Kasumi-1 (cell line): ENCODE measurements at places on chromosomes 6 and 20.

- DNase-seq, result peak; percentile 29
These were observed 963.3 kb downstream of the KIF16B start for GRCh38 chr20:15609921-15610320.

DNA sequence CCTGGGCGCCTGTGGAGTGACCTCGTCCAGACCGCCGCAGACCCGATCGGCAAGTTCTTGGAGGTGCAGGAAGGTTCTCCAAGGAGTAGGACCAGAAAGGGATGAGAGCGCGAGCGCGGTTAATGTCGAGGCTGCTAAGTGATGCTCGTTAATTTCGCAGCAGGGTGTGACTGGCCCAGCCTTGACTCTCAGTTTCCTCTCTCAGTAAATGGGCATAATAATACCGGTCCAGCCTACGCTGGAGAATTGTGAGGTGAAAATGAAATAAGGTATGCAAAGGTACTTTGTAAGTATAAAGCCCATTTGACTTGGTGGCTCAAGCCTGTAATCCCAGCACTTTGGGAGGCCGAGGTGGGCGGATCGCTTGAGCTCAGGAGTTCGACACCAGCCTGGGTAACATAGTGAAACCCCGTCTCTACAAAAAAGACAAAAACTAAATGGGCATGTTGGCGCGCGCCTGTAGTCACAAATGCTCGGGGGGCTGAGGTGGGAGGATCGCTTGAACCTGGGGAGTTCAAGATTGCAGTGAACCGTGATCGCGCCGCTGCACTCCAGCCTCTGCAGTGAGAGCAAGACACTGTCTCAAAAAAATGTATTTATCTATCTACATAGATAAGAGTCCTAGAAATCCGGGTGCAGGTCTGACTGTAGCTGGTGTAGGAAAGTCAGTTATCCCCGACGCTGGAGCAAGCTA, 634 bp upstream of the BTBD9 start:
- no peak for DNase-seq

GRCh38 chr6:96789871-96790270, 47.4 kb downstream of the GPR63 start:
- DNase-seq, result no peak

- DNase-seq, result no peak
These were observed 15.0 kb downstream of the FOXA2 start for GRCh38 chr20:22569353-22569752.

DNA sequence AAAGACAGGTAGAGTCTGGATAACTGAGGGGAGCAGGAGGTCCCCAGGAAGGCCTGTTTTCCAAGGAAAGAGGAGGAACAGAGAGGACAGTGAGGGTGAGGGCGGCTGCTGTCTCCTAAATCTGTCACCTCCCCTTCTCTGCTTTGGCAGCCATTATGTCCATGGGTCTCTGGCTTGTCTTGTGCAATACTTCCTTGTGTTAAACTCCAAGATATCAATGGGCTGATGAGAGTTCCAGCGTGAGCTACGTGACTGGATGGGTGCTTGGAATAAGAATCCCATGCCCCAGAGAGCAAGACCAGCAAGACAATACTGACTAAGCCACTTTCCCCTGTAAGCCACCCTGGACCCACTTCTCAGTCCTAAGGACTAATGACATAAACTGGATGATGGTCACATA, 26.3 kb upstream of the DNAAF9 start:
- DNase-seq, result no peak

DNA sequence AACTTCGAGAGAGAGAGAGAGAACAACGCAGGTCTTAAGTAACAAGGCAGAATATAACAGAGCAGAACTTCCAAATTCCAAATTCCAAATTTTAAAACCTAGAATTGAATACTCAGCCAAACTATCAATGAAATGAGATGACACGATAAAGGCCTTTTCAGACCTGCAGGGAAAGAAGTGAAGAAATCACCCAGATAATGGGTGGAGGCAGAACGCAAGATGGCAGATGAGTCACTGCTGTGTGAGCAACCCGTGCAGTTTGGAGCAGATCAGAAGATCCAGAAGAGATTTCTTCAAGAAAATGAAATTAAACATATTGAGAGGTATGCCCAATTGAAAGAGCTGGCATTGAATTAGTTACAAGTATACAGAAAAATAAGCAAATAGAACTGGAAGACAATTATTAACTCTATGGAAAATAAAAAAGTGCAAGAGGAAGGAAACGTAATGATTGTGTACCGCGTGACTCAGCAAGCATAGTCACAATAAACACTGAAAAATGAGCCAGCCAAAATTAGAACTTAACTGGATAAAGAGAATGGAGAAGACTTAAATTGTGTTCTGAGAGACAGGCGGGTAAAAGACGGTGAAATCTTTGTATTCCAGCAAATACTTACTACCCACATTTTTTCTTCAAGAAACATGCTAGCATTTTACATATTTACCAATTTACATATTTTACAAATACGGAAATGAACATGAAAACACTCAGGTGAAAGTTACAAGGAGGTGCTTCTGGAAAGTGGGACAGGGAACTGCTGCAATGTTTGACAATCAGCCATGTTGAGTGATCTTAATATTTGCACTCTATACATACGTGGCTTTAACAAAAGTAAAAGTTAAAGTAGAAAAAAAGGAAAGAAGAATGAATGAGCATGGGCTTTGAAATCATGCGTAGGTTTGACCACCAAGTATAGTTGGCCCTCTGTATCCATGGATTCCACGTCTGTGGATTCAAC, 87.9 kb upstream of the CDYL start:
- DNase-seq, result no peak

GRCh38 chr20:35263532-35264341, 14.2 kb downstream of the MMP24OS start:
- DNase-seq, result no peak

DNA sequence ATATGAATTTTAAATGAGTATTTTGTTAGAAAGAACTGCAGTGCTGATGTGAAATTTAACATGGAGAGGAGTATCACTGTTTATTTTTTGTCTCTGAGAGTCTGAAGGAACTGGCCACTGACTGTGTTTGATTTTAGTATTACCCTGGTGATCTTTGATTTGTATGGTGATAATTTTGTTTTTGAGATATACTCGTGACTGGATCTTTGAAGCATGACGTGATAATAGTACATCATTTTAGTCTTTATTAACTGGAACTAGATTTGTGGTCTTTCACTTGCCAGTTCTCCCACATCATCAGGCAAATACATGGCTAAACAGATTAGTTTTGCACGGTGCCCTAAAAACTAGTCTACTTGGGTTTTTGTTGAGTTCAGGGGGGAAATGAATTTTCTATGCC, 55.5 kb downstream of the ARID1B start:
- DNase-seq, result no peak

DNA sequence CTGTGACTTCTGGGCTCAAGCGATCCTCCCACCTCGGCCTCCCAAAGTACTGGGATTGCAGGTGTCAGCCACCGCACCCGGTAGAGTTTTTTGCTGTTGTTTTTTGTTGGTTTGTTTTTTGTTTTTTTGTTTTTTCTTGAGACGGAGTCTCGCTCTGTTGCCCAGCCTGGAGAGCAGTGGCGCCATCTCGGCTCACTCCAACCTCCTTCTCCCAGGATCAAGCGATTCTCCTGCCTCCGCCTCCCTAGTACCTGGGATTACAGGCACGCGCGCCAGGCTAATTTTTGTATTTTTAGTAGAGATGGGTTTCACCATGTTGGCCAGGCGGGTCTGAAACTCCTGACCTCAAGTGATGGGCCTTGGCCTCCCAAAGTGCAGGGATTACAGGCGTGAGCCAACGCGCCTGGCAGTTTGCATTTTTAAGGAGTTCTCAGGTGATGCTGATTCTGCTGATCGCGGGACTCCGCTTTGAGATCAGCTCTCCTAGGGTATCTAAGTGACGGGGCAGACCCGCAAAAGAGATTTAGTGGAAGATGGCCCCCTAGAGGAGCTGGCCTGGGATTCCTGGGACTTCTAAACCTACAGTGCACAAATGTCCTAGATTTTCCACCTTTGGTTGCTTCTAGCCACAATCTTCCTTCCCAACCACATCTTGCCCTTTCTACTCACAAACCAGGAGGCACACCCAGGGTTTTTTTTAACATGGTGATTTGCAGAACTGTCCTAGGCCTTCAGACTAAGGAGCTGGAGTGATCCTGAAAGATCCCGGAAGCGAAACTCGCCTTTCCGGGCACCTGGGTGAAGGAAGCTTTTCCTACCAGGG, 45.2 kb downstream of the DPPA5 start:
- peak; percentile 38 for DNase-seq

GRCh38 chr20:3224681-3225421, 14.1 kb downstream of the SLC4A11 start:
- DNase-seq, result no peak

DNA sequence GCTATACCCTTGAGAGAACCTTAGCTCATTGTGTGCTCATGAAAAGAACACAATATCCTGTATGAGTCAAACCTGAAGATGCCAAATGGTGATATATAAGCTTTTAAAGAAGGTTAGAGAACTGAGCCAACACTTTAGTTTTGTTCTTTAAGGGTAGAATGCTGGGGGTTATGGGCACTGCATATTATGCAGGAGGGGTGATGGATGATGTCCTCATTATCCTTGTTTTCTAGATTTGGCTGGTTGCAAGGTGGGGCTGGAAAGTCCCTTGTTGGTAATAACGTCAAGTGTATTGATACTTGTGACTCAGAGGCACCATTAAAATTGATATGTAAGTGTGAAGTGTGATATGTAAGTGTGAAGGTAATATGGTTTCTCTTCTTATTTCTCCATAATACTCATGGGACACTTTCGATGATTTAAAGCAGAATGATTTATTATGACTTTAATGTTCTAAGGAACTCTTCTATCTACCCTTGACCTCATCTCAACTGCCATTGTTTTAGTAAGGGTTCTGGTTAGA, 113.7 kb upstream of the DTNBP1 start:
- DNase-seq, result no peak

GRCh38 chr20:3174442-3175261, 1.3 kb upstream of the LZTS3 start:
- no peak for DNase-seq

GRCh38 chr6:34490390-34491090, 24.7 kb downstream of the PACSIN1 start:
- no peak for DNase-seq

GRCh38 chr6:109381061-109381746, 1.1 kb downstream of the CD164 start:
- peak; percentile 40 for DNase-seq

DNA sequence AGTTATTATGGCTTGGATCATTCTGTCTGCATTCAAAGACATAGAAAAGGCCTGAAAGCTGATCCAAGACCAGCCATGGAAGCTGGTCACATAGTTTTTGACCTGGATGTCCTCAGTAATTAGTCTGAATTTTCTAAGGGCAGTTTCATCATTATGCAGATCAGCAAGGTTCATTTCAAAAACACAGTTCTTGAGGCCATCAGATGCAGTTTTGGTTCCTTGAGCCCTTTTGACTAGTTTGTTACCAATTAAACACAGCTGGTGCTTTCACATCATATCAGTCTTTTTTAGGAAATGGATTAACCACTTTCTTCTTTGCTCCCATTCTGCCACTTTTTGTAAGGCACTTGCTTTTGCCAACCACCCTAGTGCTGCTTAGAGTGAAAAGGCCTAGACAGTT, 129.4 kb downstream of the NCOA3 start:
- no peak for DNase-seq

DNA sequence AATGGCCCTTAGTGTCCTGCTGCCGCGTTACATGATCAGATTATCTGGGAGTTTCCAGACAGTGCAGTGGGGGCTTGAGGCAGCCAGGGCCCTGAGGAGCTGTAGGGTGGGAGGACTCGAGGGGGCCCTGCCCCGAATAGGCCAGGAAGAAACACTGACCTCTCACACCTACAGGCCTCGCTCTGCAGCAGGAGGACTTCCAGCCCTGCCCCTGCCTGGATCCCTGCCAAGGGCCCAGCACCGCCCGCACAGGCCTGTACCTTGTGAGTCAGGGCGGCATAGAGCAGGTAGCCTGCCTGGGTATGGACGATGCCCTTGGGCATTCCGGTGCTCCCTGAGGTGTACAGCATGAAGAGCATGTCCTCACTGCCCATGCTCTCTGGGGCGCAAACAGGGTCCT, 30.1 kb upstream of the APMAP start:
- no peak for DNase-seq

DNA sequence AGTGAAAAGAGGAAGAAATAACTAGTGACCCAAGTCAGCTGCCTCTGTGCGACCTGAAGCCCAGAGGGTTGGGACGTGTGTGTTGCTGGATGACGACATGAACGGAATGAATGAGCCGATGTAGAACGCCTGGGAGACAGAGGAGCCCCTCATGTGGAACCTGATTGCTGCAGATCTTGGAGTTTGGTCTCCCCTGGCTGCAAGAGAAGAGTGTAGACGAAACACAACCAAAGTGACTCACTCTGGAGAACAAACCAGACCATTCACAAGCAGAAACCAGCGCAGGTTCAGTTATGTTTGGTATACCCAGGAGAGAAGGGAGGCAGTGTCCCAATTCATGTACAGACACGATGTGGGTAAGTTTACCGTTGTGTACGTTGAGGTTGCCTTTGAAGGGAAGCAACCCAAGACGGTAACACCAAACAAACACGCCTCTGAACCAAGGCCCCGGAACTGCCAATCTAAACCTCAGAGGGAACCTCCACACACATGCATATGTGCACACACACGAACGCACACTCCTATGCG, 265.9 kb downstream of the BMP7 start:
- DNase-seq, result no peak

DNA sequence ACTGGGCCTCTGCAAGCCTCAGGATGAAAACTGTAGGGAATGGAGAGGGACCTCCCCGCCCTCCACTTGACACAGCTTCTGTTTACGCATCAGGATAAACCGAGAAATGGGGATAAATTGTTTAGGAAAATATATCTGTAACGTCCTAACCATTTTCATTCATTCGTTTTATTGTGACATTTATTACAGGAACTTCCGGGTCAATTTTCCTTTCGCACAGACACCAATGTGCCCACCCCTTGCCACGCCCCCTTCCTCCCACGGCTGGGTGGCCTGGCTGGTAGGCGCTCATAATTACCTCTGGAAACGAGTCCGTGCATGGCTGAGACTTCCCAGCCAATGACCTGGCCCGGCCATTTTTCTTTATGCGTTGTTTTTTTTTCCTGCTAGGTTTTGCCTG, 96.1 kb downstream of the BMP7 start:
- no peak for DNase-seq

DNA sequence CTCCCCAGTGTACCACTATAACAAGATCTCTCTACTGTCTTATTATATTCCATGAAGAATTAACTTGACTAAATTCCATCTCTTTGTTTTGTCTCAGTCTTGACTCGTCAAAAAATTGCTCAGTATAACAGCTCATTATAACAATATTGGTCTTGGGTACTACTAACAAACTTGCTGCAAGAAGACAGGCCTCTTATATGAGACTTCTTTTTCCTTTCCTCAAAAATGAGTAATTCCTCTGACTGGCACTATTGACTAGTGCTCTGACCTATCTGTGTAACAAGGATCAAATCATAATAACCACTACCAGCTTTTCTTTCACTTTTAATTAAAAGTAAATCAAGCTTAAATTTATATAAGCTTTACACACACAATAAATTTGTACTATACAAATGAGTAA, 91.3 kb upstream of the THEMIS start:
- no peak for DNase-seq

- no peak for DNase-seq
These were observed 885 bp downstream of the NTSR1 start for GRCh38 chr20:62709537-62709905.
